Gastroesophageal sphincter (tissue), 4 donors: ENCODE measurements at places on chromosomes 2 and 18. TPM values are rescaled to one million over a fixed set of nuclear protein-coding genes. Genes with fewer than 3 reads are reported as not detected.

The PPP1R1C gene
- 0.58 TPM for total RNA-seq

The CROCC2 gene
- not detected for total RNA-seq

The CXCR1 gene
- 1.8 TPM for total RNA-seq

The TBR1 gene
- not detected for total RNA-seq

The CABLES1 gene
- total RNA-seq: 6.6 TPM

The KLHL41 gene
- total RNA-seq: 1.8 TPM

The SNED1 gene
- 8.3 TPM for total RNA-seq

The SLC38A11 gene
- 0.49 TPM for total RNA-seq

The TUBA3D gene
- total RNA-seq: not detected

The ITPRIPL1 gene
- total RNA-seq: not detected

The HAAO gene
- 19.1 TPM for total RNA-seq

The UBE2F gene
- total RNA-seq: 85.0 TPM

The MCEE gene
- total RNA-seq: 16.4 TPM

The PCBP1 gene
- total RNA-seq: 153 TPM

The CREB1 gene
- 46.0 TPM for total RNA-seq

The CCDC102B gene
- total RNA-seq: 4.7 TPM

The ACTR3 gene
- 266 TPM for total RNA-seq

The ALPI gene
- total RNA-seq: not detected

The AKAIN1 gene
- total RNA-seq: not detected

The IGFBP2 gene
- 449 TPM for total RNA-seq

The SLC14A1 gene
- 2.3 TPM for total RNA-seq

The MAPK4 gene
- total RNA-seq: 9.4 TPM

The IGFBP5 gene
- total RNA-seq: 1,402 TPM

The AGXT gene
- total RNA-seq: not detected

The DSC1 gene
- total RNA-seq: not detected

The ASB1 gene
- 27.9 TPM for total RNA-seq

The SCRN3 gene
- 29.0 TPM for total RNA-seq

The TRIM43 gene
- total RNA-seq: not detected

The FEV gene
- not detected for total RNA-seq

The ALK gene
- 1.1 TPM for total RNA-seq

The GKN2 gene
- total RNA-seq: not detected

The CCDC68 gene
- 6.2 TPM for total RNA-seq

The LYPD6B gene
- not detected for total RNA-seq

The CNGA3 gene
- 5.1 TPM for total RNA-seq

The SIX2 gene
- total RNA-seq: 1.7 TPM

The DYNAP gene
- not detected for total RNA-seq

The IL1R2 gene
- 6.1 TPM for total RNA-seq

The LRRC30 gene
- total RNA-seq: not detected

The HAT1 gene
- total RNA-seq: 28.6 TPM

The MOGAT1 gene
- total RNA-seq: not detected

The ABHD3 gene
- total RNA-seq: 4.9 TPM

The RAB6C gene
- total RNA-seq: 0.42 TPM

The CYP27A1 gene
- total RNA-seq: 29.0 TPM

The BOLA3 gene
- total RNA-seq: 15.5 TPM

The COL4A3 gene
- 2.7 TPM for total RNA-seq

The PXDN gene
- total RNA-seq: 73.9 TPM

The FAM237A gene
- total RNA-seq: not detected
